ENCODE measurements at places on chromosomes 7 and 10.

DNA sequence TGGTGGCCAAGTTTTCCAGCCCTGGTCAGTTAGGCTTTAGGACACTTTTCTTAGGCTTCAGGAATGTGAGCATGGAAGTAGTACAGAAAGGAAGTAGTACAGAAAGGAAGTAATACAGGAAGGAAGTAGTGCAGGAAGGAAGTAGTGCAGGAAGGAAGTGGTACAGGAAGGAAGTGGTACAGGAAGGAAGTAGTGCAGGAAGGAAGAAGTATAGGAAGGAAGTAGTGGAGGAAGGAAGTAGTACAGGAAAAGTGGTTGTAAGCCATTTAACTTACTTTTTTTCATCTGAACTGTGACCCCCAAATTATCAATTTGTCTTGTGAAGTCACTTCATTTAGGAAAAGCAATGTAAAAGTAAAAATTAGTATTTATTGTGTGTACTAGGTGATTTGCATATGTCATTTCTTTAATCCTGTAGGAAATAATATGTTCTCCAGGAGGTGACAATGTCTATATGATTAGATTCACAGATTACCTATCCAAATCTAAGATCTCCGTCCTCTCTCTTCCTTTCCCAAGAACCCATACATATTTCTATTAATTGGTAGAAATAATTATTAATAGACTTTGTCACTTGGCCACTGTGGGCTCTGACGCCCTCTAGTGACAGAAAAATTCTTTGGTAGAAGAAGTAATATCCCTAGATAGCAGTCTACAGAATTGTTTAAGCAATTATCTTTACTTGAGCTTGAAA is 3.9 kb upstream of the FAS start:
- DNase-seq: peak; percentile 30

GRCh38 chr10:29446327-29446726 is 157.5 kb downstream of the LYZL1 start:
- DNase-seq: no peak

DNA sequence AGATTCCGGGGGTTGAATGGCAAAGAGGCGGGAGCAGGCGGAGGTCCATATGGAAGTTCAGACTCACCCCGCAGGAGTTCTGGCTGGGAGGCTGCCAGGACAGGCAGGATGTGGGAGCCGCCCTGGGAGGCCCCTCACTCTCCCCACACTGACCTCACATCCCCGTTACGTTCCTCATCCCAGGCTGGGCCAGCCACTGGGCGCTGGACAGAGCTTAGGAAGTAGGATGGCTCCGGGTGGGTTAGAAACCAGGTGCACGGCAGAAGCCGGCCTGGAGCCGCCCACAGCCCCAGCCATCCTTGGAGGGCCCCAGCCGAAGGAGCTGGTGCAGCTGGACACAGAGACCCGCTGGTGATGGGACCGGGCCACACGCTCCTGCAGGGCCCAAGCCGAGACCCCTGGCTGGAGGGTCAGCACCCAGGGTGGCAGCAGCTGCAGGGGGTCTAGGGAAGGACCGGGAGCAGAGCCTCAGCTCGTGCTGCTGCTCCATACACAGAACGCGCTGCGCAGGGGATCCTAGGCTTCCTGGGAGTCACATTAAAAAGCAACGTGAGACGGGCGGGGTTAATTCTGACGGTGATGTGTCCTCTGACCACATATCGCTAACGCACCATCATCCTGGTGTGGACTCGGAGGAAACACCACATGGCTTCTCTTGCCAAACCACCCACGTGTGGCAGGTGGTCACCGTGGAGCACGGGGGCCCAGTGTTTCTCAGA is 98.6 kb upstream of the DIP2C start:
- no peak for DNase-seq

GRCh38 chr7:151553356-151553755 is 33.7 kb upstream of the RHEB start:
- no peak for DNase-seq

DNA sequence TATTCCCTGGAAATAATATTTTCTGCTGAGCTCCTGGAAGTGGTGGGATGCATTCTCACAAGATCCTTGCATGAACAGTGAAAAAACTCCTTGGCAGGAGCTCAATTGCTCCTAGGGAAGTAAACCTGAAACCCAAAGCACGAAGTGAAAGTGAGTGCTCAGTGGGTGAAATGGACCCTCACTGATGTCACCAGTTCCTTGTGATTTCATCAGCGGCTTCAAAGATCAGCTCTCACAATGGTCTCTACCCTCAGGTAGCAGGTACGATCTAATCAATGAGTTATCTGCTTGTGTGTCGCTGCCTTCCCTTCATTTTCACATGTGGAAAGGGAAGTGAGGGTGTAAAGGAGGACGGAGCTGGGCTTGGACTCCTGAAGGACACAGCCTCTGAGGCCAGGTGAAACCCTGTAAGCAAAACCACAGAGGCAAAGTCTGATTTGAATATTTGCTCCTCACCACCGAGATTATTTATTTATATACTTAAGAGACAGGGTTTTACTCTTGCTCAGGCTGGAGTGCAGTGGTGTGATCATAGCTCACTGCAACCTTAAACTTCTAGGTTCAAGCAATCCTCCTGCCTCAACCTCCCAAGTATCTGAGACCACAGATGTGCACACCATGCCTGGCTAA is 255.4 kb upstream of the LYZL1 start:
- DNase-seq: no peak

- no peak for DNase-seq
Measured at GRCh38 chr10:3076138-3076537, 8.8 kb downstream of the PFKP start.

DNA sequence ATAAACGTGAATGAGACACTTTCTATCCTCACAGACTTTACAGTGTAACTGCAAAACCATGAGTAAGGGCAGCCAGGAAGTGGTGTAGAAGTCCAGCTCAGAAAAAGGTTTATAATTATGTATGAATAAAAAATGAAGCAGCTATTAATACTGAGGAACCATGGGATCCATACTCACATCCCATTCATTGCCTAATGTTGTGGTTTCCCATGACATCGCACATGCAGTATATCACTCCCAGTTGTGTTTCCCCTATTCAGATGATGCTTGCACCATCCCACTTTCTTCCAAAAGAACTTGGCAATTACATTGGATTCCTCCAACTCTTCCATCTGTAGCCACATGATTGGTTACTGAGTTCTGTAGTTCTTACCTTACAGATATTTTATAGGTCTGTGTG is 74.5 kb upstream of the SEMA3D start:
- no peak for DNase-seq

DNA sequence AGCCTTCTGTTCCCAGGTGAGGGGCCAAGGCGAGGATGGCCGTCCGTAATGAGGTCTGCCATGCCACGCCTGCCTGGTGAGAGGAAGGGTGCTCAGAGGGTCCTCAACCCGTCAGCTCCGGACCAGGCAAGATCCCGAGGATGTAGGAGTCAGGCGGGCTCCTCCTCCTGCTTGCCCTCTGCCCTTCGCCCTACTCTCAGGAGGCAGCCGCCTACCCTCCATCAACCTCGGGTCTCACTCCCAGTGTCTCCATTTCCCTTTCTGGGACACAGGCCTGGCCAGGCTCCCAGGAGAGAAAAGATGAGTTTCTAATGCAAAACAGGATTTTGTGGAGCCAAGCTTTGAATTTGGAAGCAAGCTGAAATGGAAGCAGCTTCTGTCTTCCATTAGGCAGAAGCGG is 184.0 kb downstream of the PTPN20 start:
- no peak for DNase-seq

DNA sequence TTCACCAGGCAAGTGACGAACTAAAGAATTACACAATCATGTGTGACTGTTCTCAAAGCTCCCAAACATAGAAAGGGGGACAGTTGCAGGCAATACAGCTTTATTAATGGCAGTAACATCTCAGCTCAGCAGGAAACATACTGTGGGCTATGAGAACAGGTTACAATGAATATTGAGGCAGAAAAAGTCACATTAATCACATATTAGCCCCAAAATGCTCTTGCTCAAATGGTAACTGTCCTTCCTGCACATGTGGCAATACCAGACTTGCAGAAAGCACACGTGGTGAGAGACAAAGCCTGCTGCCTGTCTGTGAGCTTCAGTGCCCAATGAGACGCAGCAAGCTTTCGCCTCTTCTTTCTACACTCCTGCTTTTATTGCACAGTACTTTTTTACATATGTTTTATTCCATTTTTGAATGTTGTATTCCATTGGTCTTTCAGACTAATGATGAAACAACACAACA is 104.9 kb upstream of the ACBD5 start:
- DNase-seq: no peak

GRCh38 chr10:92164036-92164696 is 126.7 kb downstream of the CPEB3 start:
- DNase-seq: no peak

- no peak for DNase-seq
Measured at GRCh38 chr7:13179775-13180523, 492.5 kb downstream of the ARL4A start.

GRCh38 chr7:81469869-81470723 is 299.8 kb downstream of the HGF start:
- DNase-seq: peak; percentile 32

DNA sequence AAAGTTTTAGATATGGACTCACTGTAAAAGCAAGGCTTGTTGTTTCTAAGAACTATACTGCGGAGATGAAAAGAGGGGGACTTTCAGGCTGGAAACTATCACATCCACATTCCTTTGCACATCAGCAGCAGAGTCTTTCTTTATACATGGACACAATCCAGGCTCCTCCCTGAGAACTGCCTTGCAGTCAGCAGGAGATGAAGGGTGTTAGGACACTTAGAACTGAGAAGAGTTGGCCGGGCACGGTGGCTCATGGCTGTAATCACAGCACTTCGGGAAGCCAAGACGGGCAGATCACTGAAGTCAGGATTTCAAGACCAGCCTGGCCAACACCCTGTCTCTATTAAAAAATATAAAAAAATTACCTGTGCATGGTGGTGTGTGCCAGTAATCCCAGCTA is 9.7 kb upstream of the GARS1 start:
- DNase-seq: no peak

- DNase-seq: no peak
Measured at GRCh38 chr7:92934096-92934495, 97.7 kb upstream of the CDK6 start.

DNA sequence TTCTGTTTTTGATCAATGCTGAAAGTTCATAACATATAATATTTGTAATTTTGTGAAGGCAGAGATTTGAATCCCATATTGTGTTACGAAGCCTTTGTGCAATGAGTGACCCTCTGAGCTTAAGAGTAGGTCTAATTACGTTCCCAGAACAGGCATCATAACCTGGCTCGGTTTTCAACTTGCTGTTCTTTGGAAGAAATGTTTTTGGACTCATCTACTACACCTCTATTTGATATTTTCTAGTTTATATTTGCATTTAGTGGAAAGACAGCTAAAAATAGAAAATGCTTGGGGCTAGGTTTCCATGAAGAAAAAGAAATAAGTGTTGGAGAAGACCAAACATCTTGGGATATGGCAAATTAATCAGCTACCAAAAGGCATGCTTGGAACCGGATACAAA is 234.8 kb downstream of the AGMO start:
- no peak for DNase-seq

DNA sequence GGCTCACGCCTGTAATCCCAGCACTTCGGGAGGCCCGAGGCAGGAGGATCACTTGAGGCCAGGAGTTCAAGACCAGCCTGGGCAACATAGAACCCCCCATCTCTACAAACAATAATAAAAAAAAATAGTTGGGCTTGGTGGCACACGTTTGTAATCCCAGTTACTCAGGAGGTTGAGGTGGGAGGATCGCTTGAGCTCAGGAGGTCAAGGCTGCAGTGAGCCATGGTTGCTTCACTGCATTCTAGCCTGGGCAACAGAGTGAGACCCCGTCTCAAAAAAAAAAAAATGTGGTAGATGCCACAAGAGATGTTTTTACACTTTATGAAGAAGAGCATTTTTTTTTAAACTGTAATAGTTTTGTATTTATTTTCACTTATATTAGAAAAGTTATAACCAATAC is 12.8 kb downstream of the NYAP1 start:
- DNase-seq: no peak
